ENCODE measurements at places on chromosomes 6 and 20.
A peak's percentile ranks its signal among the peaks of the same experiment; 100 is the strongest.

- DNase-seq = no peak
Measured at GRCh38 chr20:37600486-37600885, 72.8 kb upstream of the BLCAP start.

- DNase-seq = no peak
Measured at GRCh38 chr6:95581073-95581472, 3.7 kb downstream of the MANEA start.

- no peak for DNase-seq
Measured at GRCh38 chr6:81713205-81713604, 39.3 kb downstream of the TENT5A start.

- no peak for DNase-seq
Measured at GRCh38 chr6:72748759-72749158, 126.9 kb downstream of the KCNQ5 start.

DNA sequence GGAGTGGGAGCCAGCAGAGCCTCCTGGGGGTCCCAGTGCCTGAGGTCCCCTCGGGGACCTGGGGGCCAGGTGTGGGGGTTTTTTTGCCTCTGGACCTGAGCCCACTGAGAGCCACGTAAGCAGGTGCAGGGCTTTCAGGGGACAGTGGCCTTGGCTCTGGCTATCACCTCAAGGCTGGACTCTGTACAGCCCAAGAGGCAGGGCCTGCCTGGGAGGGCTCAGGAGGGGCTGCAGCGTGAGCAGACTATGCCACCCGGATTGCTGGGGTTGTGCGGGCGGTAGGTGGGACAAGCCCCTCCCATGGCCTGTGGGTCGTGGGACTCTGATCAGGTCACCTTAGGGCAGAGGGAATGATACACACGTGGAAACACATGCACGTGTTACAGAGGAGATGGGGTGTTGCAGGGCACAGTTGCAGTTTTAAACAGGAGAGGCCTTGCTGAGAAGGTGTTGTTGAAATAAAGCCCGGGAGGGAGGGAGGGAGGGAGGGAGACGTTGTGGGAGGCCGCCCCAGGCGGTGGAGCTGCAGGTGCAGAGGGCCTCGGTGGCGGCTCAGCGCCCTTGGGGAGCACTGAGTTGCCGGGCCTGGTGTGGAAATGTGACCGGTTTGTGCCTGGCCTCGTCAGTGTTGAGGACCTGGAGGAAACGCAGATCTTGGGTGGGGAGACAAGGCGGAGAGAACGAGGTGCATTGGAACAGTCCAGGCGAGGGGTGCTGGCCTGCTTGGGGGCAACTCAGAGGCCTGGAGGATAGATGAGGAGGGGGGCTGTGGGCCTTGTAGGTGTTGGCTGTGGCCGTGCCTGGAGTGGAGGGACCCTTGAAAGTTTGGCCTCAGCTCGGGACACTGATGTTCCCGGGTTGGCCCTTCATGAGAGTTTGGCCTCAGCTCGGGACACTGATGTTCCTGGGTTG lies 2.3 kb downstream of the TCEA2 start:
- no peak for DNase-seq

DNA sequence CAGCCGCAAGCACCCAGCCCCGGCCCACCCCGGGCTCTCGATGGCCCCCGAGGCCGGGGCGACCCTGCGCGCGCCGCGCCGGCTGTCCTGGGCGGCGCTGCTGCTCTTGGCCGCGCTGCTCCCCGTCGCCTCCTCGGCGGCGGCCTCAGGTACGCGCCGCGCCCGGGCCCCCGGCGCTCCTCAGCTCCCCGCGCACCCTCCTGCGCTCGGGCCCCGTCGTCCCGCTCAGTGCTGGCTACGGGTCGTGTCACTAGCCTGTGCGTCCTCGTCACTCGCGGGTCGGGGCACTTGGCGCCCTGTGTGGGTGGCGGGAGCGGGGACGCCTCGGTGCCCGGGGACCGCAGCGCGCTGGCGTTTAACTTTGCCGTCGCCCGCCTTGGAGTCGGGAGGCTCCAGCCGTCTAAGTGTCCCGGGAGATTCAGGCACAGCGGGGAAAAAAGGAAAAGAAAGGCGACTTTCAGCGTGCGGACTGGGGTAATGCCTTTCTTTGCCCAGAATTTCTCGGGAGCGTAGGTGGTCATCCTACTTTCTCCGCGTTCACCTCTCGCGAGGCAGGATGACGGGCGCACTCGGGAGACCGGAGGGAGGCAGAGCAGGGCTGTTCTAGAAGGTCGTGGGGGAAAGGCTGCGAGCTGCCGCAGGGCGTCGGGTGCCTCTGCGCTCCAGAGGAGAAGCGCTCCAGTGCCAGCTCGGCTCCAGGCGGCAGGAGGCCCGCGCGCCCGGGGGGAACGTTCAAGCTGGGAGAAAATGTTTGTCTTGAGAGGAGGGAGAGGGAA lies 545 bp downstream of the FNDC1 start:
- peak; percentile 11 for DNase-seq

- DNase-seq = no peak
Measured at GRCh38 chr6:31727034-31727716, 1.9 kb downstream of the DDAH2 start.

DNA sequence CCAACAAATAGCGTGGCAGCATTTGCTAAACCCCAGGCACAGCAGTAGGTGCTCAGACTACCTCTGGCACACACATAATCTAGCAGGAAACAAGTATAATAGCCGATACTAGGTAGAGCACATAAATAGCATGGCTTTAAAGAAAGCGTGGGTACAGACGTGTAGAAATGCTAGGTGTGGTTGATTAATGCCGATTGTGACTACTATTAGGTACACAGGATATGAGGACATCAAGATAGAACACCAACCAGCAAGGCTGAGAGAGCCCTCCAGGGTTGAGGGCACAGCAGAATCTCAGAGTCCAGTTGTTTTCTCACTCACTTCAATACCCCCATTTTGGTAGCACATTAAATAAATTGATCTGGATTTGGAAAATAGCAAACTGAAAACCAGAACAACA lies 100.5 kb downstream of the PKHD1 start:
- no peak for DNase-seq

DNA sequence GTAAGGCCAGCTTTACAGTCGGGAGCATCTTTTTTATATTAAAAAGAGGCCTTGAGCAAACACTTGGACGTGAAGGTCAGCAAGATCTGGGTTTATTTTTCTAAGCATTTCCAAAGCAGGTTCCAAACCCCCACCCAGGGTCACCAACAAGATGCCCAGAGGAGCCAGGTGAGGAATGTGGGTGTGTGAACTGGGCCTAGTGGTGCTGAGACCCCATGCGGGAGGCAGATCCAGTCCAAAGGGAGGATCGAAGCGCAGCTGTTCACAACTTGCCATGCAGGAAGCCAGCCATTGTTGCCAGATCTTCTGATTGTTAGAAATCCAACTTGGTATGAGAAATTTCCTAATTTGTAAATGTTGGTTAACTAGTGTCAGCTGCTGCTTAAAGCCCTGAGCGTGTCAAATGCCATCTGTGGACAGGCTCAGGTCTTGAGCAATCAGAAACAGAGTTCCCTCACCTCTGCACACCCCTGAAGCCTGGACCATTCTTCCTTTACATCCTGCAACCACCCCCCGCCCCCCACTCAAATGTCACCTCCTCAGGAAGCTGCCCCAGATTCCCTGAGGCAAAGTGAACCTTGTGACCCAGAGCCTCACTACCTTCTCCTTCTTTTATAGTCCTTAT lies 46.5 kb downstream of the NFATC2 start:
- DNase-seq = no peak

GRCh38 chr6:18293076-18293904 lies 29.0 kb upstream of the DEK start:
- DNase-seq = no peak

- DNase-seq = no peak
Measured at GRCh38 chr20:52309181-52309580, 117.6 kb upstream of the ZFP64 start.

DNA sequence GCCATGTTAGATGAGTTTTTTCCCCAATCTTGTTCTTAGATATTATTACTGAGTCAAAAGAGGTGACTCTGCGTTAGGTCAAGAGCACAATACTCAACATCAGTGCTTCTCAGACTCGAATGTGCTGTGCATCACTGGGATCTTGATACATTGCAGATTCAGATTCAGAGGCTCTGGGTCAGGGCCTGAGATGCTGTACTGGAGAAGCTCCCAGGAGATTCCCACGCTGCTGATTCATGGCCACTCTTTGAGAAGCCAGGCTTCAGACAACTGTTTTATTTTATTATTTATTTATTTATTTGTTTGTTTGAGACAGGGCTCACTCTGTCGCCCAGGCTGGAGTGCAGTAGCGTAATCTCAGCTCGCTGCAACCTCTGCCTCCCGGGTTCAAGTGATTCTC lies 41.4 kb upstream of the ARID1B start:
- DNase-seq = no peak

DNA sequence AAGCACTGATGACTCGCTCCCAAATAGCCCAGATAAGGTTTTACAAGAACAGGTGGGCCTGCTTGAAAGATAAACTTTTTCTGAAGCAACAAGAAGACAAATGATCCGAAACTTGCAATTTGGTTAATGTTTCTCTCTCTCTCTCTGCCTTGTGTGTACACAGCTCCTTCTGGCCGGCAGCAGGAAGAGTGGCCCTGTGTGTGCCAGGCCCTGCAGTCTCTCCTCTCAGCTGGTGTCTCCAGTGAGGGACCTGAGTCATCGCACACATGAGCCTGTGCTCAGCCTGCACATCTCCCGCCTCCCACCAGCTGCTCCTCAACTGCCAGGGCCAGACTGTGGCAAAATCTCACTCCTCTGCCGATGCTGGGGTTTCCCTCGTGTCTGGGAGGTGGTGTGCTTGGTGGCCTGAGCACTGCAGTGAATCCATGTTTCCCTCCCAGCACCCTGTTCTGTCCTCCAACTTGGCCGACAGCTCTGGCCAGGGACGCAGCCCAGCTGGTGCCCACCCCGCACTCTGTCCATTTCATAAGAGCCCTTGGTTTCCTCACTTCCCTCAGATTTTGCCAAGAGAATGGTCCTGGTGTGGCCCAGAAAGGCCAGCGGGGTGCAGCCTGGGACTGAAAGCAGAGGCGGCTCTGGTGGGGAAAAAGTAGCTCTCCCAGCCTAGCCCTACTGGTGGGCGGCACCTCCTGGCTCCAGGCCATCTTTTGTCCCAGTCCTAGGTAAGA lies 49.4 kb downstream of the ERMARD start:
- peak; percentile 61 for DNase-seq

DNA sequence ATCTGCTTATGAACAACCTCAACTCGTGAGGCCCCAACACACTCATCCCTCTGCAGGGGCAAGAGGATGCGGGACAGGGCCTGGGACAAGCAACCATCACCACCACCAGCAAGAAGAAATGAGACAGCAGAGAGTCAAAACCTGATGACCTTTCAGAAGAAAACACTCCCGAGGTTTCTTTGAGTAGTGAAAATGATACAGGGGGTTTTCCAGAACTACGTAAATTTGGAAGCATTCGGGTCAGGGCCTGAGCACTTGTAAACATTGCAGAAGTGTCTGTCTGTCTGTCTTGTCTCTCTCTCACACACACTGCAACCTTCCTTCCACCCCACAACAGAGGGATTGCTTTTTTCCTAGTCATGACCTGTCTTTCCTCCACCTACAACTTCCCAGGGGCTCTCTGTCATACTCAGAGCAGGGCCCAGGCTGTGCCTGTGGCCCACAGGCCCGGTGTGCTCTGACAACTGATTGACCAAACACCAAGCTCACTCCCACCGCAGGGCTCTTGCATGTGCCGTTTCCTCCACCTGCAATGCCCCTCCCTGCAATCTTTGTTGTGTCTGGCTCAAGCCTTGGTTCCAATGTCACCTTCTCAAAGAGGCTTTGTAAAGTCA lies 90.9 kb downstream of the BMP7 start:
- no peak for DNase-seq

- no peak for DNase-seq
Measured at GRCh38 chr6:24931296-24931695, 4.5 kb downstream of the RIPOR2 start.

- DNase-seq = no peak
Measured at GRCh38 chr6:111666847-111667246, 61.2 kb upstream of the TRAF3IP2 start.

- DNase-seq = no peak
Measured at GRCh38 chr6:32943864-32944649, 3.2 kb upstream of the HLA-DMB start.

- DNase-seq = peak; percentile 4
Measured at GRCh38 chr6:30238178-30238795, 25.1 kb upstream of the TRIM26 start.

- DNase-seq = no peak
Measured at GRCh38 chr6:117951783-117952182, 44.7 kb downstream of the SLC35F1 start.

DNA sequence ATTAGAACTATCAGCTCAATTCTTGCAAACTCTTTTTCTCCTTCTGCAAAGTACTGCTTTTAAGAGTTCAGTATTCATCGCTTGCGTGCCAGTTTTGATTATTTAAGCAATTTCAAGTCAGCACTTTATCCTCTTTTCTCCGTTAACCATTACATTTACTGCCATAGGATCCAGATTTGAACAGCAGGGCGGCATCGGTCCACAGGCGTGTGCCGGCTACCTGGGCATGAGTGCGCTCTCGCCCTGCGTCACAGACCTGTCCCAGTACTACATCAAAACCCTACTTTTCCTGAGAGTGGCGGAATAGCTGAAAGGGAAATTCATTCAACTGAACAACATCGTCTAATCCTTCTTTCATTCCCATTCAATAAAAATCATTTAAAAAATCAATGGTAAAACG lies 53.4 kb downstream of the MYLK4 start:
- DNase-seq = no peak

DNA sequence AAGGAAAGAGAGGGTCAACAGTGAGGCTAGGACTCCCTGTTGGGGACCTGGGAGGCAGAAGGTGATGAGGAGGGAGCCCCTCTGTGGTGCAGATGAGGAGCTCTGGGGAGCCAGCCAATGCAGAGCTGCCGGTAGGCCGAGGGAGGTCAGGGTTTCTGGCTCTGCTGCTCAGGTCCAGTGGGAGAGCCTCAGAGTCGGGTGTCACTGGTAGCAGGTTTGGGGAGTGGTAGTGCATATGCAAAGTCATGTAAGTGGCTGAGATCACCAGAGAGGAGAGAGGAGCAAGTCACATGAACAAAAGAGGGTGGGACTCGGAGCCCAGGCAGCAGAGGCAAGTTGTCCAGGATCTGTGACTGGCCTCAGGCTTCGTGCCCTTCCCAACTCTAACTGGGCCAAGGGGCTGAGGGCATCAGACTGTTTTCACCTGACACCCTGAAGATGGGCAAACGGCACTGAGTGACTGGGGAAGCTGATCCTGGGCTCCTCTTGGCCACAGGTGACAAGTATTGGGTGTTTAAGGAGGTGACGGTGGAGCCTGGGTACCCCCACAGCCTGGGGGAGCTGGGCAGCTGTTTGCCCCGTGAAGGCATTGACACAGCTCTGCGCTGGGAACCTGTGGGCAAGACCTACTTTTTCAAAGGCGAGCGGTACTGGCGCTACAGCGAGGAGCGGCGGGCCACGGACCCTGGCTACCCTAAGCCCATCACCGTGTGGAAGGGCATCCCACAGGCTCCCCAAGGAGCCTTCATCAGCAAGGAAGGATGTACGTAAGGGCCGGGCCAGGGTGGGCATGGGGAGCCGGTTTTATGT lies 6.6 kb downstream of the MMP24OS start:
- no peak for DNase-seq

GRCh38 chr20:13898012-13898612 lies 92.3 kb downstream of the SEL1L2 start:
- peak; percentile 35 for DNase-seq

GRCh38 chr6:25032934-25033333 lies 97.2 kb upstream of the RIPOR2 start:
- DNase-seq = no peak
